ENCODE measurements at places on chromosomes 1 and 21.

DNA sequence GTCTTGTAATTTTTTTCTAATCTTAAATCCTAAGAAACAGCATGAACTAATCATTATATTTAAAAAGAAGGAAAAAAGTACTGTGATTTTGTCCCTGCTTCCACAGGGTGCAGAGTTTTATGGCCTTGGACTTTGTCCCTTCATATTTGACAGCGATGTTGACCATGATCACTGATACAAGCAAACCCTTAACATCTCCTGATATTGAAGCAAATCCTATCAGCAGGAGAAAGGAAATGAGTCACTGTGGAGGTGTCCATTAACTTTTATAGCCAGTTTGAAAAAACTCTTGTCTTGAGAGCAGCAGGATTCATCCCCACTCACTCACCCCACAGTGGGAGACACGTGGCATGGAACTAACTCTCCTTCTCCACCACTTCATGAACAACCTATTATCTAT, 5.1 kb upstream of the REG4 start:
- DNase-seq: no peak

DNA sequence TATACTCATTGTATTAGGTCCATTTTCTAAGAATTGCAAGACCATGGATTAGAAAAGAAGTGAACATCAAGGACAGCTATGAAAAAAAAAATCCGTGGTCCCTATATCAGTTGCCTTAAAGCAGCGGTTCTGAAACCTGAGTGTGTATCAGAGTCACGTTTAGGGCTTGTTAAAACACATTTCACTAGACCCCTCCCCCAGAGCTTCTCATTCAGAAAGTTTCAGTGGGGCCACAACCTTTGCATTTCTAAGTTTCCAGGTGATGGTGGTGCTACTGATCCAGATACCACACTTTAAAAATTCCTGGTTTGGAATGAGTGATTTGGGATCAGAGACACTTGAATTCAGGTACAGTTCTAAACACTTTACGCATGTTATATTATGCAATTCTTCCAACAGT, 96.1 kb upstream of the PRMT6 start:
- no peak for DNase-seq

- DNase-seq: no peak
Observed at GRCh38 chr1:43286115-43286514, 734 bp upstream of the C1orf210 start.

DNA sequence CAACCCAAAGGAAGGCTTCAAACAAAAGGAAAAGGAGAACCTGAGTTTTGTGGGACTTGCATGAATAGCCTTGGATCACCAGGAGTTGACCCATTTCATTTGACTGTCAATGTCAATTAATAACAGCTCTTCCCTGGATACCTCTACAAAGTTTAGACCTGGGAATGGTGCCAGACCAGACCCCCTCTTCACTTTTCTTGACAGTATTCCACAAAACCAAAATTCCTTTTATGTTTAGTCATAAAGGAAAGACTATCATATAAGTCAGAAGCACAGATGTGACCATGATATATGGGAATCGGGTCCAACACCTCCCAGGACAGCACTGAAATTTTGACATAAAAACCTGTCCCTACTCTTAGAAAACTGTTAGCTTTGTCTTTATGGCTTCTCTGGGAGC, 191.8 kb downstream of the LYPLAL1 start:
- DNase-seq: no peak

- no peak for DNase-seq
Observed at GRCh38 chr1:248849637-248850036, 9.2 kb downstream of the ZNF692 start.

- DNase-seq: no peak
Observed at GRCh38 chr21:34890724-34891612, 158.1 kb downstream of the RUNX1 start.

DNA sequence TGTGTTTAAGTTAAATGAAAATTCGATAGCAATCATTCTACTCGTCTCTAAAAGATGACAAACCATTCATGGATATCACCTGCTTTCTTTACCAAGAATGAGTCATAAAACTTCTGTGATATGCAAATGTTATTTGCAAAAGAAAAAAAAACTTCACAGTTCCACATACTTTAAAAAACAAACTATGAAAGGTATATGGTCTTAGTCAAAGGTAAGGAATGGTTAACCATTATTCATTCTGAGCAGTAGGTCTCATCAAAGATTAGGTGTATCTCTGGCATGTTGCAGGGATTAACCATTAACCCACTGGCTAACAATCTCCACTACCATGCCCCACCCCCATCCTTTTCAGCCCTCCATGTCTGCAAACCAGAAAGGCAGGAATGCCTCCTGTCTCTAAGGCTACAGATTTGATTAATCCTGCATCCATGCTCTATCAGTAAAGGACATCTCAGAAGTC, 44.4 kb downstream of the PTPN14 start:
- DNase-seq: no peak

DNA sequence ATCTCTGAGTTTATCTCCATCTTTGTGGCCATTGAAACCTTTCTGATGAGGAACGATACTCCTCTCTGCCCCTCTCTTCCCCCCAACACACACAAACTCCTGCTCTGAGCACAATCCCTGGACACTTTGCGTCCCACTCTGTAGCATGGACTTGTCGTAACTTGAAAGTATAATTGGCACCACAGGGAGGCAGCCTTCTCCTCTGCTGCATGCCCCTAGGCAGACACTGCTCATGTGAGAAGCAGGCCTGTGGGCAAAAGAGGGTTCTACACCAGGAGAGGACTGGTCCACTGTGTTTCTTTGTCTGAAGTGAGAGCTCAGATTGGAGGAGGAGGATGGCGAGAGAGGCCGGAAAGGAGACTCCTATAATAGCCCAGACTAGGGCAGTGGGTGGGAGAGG, 3.8 kb upstream of the PARS2 start:
- DNase-seq: no peak

DNA sequence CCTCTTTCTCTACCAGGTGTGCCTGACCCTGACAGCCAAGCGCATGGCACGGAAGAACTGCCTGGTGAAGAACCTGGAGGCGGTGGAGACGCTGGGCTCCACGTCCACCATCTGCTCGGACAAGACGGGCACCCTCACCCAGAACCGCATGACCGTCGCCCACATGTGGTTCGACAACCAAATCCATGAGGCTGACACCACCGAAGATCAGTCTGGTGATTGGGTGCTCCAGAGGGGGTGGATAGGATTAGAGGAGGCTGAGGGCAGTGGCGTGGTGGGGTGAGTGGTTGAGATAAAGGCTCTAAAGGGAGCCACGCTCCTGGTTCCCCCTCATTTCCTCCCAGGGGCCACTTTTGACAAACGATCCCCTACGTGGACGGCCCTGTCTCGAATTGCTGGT, 13.1 kb downstream of the ATP1A2 start:
- no peak for DNase-seq

- no peak for DNase-seq
Observed at GRCh38 chr1:2125350-2126211, 69.0 kb downstream of the FAAP20 start.

- no peak for DNase-seq
Observed at GRCh38 chr1:84918726-84919336, 25.8 kb upstream of the LPAR3 start.

DNA sequence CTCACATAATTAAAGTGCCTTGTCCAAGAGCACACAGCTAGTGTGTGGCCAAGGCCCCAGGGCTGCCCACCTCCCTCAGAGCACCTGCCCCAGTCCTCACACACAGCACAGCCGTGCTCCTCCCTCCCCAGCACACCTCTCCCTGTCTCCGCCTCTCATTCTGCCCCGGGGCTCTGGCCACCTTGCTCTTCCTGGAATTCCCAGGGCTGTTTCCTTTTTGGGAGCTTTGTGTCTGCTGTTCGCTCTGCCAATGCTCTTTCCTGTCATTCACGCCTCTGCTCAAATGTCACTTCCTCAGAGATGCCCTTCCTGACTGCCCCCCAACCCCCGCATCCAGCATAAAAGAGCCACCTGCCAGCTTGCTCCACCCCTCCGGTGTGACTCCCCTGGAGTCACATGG, 13.3 kb downstream of the SLC6A17 start:
- DNase-seq: no peak

DNA sequence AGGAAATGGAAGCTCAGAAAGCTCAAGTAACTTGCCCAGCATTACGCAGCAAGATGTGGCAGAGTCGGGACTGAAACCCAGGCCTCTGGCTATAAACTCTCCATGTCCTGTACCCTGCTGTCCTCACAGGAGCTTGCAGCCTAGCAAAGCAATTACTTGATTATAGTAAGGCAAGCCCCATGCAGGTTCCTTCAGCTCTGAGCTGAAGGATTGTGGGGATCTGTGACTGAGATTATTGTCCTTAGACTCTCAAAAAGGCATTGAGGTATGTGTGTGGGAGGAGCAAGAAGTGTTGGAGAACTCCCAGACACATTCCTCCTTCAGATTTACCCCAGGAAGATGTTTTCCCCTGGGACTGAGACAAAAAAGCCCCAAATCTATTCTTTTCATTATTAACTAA, 124.0 kb upstream of the SPATA6 start:
- no peak for DNase-seq

DNA sequence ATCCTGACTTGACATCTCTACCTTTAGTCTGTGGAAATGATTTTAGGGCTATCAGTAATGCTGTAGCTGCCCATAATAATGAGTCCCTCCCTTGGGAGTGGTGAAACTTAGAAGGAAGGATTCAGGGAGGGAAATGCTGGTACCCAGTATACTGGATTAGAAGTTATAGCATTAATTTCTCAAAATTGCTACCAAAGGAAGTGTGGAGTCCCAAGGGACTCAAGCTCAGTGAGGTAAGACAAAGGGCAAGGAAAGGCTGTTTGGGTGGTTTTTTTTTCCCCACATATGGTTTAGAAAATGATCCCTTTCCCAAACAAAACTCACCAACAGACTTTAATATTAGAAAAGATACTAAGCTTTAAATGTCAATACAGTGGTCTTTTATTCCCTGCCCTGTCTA, 99.9 kb downstream of the CD247 start:
- no peak for DNase-seq

GRCh38 chr1:208243527-208243966, 637 bp downstream of the PLXNA2 start:
- no peak for DNase-seq
